ENCODE measurements at places on chromosomes 12 and 14.

- DNase-seq: no peak
Observed at GRCh38 chr12:86234316-86234855, 21.8 kb downstream of the MGAT4C start.

DNA sequence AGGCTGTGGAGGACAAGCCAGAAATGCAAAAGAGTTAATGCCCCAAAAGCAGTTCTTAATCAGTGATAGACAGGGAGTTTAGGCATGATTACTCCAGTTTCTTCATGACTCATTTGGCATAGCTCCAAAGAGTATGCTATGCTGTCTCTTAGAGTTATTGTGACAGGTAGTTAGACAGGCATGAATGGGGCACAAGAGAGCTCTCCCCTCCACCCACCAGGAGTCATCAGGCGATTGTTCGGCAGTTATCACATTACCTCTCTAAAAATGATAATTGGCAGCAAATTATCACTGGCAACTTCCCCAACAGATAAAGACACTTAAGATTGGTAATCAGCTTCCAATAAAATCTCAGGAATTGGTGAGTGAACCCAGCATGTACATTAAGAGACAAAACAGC, 320.1 kb downstream of the DAD1 start:
- DNase-seq: no peak

DNA sequence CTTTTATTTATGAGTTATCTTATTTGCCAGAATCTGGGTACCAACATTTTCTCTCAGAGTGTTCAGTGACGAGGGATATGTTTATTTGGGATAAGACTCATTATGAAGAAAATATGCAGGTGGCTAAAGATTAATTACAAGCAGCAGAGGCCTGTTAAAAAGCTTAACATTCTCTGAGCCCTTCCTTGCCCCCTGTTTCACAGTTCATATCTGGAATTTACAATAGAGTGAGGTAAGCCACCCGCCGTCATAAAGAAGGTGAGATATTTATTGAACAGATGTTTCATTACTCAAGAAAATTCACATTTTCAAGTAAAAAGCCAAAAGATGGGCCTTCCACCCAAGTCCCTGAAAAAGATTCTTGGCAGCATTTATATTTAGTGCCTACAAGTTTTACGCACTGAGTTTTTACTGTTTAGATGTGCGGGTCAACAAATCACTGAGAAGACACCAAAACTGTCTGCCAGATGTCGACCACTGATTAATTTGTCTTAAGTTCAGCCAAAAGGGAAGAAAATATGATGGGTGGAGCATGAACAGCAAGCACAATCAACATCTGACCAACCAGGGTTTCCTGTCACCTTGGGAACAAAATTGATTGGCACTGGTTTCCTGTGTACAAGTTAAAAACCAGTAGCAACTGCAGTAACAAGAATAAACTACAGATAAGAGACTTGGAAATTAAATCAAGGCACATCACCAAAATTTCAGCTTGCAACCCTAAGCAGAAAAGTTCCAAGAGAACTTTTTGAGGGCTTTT, 85.5 kb upstream of the PTPRB start:
- DNase-seq: no peak

DNA sequence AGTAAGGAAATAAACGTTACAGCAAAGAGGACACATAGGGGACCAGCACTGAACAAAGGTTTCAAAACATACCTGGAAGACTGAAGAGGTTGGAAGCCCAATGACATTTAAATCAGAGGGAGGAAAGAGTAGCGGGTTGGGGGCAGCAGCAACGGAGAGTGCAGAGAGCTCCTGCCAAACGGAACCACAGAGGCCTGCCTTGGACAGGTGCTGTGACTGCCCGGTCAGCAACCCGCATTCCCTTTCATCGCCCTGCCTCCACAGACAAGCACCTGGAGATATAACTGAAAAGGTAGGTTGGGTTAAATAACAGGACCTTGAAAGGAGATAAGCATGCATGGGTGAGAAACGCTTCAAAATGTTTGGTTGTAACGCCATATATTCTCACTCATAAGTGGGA, 92.8 kb upstream of the SLC38A4 start:
- no peak for DNase-seq

- no peak for DNase-seq
Observed at GRCh38 chr12:52585946-52586345, 12.3 kb upstream of the KRT74 start.

Measured in GM12864 (cell line).